ENCODE measurements at places on chromosomes 7 and 10.

DNA sequence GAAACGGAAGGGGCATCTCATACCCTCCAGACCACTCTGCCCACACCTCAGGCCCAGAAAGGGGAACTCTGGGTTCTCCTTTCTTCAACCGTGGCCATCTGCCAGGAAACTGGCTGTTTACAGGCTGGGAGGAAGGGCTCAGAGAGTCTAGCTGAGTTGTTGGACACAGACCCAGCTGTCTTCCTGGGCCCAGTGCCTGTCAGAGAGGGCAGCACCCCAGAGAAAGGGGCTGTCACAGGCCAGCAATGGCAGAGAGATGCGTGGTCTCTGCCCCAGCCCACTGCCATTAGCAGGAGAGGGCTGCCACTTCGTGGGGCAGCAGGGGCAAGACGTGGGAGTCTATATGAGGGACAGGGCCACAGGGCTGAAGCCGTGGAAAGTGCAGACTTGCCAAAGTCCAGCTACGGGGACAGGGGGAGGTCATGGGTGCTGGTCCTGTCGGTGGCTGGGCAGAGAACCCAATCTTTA lies 11.0 kb downstream of the GRID1 start:
- DNase-seq: no peak
- H3K27ac ChIP-seq: no peak overlapping the region
- H3K4me1 ChIP-seq: no peaks in the 10 kb centered on the region
- H3K4me3 ChIP-seq: no peak overlapping the region

GRCh38 chr7:127150543-127150942 lies 102.2 kb downstream of the GRM8 start:
- H3K36me3 ChIP-seq: no peaks in the 10 kb centered on the region
- H3K4me1 ChIP-seq: no peaks in the 10 kb centered on the region
- H3K4me3 ChIP-seq: no peak overlapping the region
- no peak overlapping the region for H3K27ac ChIP-seq
- DNase-seq: no peak
- H3K27me3 ChIP-seq: no peaks in the 10 kb centered on the region

GRCh38 chr7:27998382-27998781 lies 182.2 kb downstream of the JAZF1 start:
- H3K36me3 ChIP-seq: no peaks in the 10 kb centered on the region
- H3K4me1 ChIP-seq: no peaks in the 10 kb centered on the region
- no peaks in the 10 kb centered on the region for H3K27me3 ChIP-seq
- no peak for DNase-seq
- H3K27ac ChIP-seq: no peak overlapping the region

GRCh38 chr7:80922253-80923049 lies 3.6 kb upstream of the SEMA3C start:
- no peaks in the 10 kb centered on the region for H3K36me3 ChIP-seq
- no peak for DNase-seq
- peaks cover 50% of the 10 kb centered on the region for H3K4me1 ChIP-seq
- H3K4me3 ChIP-seq: no peak overlapping the region
- no peak overlapping the region for H3K27ac ChIP-seq

- no peaks in the 10 kb centered on the region for H3K36me3 ChIP-seq
- H3K4me1 ChIP-seq: no peaks in the 10 kb centered on the region
- no peak overlapping the region for H3K27ac ChIP-seq
- no peak overlapping the region for H3K4me3 ChIP-seq
These were observed 35.5 kb upstream of the WASL start for GRCh38 chr7:123784263-123784662.

DNA sequence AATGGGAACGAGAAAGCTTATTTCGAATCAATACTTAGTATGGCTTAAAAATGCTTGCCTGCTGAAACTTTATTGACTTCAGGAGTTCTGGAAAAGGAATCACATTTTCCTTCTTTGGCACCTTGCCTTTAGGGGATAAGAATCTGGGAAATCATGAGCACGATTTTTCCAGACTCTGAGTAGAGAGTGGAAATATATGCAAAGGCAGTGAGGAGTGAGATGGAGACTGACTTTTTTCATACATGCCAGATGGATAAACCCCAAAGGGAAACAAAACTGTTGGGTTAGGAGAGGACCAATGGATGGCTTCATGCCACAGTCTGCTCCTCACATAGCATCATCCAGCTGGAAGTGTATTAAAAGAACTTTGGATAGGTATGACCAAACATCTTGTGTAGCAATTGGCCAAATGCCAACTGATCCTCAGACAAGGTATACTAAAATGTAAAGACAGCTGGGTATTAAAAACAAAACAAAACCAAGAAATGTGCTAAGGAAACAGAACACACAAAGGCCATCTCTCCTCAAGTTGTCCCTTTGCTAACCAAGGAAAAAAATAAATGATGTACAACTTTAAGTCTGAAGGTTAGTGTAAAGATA lies 1.7 kb downstream of the COL28A1 start:
- no peaks in the 10 kb centered on the region for H3K4me1 ChIP-seq
- H3K36me3 ChIP-seq: no peaks in the 10 kb centered on the region
- H3K27me3 ChIP-seq: no peaks in the 10 kb centered on the region
- H3K4me3 ChIP-seq: no peak overlapping the region

DNA sequence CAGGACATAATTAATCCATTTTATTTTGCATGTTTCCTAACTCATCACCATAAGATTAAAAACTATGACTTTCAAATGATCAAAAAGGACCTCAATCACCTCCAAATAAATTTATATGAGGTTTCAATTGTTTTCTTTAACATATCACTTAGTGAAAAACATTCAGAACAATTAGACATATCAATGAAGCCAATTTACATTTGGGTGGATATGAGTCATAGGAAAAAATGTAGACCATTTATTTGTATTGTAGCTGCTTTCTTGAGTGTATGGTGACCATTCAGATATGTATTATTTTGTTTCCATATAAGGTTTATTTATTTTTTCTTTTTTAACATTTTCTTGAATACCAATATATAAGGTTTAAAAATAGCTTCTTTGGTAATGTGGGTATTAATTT lies 13.3 kb upstream of the EXOC6 start:
- no peaks in the 10 kb centered on the region for H3K27me3 ChIP-seq
- DNase-seq: no peak
- H3K27ac ChIP-seq: no peak overlapping the region
- no peak overlapping the region for H3K4me3 ChIP-seq
- H3K4me1 ChIP-seq: no peaks in the 10 kb centered on the region
- H3K36me3 ChIP-seq: no peaks in the 10 kb centered on the region

DNA sequence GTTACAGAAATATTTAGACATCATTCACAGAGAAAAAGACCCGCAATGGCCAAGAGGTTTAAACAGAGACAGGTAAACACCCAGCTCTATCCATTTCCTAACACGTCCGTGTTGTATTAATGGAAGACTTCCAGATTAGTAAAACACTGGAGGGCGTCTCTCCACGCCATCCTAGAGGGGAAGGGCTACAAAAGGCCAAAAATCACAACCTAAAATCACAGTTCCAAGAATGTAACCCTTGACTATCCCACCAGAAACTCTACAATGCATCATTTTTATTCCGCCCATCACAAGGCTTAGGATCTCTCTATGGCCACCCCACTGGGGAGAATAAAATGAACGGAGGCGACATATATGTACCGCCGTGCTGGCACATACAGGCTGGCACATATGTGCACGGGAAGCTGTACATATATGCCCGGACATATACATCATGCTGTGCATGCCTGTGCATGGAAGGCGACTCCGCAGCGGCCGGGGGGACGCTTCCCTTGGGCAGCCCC lies 734 bp downstream of the PCLO start:
- peak overlapping the region; percentile 64 for H3K4me3 ChIP-seq
- DNase-seq: no peak
- peak overlapping the region; percentile 81 for H3K27ac ChIP-seq
- no peaks in the 10 kb centered on the region for H3K27me3 ChIP-seq

DNA sequence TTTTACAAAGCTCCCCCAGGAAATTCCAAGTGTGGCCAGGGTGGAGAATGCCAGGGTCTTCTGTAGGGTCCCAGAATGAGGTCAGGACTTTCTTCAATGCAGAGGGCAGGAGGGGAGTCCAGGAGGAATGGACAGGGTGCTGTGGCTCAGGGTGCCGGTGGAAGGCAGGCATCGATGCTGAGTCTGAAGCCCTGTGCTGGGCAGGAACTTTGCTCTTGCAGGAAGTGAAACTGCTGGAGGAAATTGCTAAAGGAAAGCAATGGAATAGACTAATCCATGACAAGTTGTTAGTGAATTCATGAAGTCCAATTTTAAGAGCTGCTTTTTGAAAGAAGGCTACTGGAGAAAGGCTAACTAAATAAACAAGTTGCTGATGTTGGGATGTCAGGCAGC lies 14.8 kb downstream of the PTPRE start:
- peaks cover 35% of the 10 kb centered on the region for H3K4me1 ChIP-seq
- no peak for DNase-seq
- H3K27me3 ChIP-seq: no peaks in the 10 kb centered on the region
- H3K27ac ChIP-seq: no peak overlapping the region

- H3K27ac ChIP-seq: peak overlapping the region; percentile 72
- peaks cover 15% of the 10 kb centered on the region for H3K4me1 ChIP-seq
- H3K36me3 ChIP-seq: no peaks in the 10 kb centered on the region
- no peak for DNase-seq
- no peak overlapping the region for H3K4me3 ChIP-seq
- no peaks in the 10 kb centered on the region for H3K27me3 ChIP-seq
These were observed 12.7 kb downstream of the FAS start for GRCh38 chr10:89003344-89003743.
